ENCODE measurements at places on chromosomes 1 and 21.

- DNase-seq = no peak
Measured at GRCh38 chr1:31373056-31373896, at the start of gene FABP3. FABP3 (minus strand) TSS chr1:31373076; CDS start chr1:31373014, 62 bp downstream.

GRCh38 chr1:41447995-41448770, 36.3 kb downstream of the EDN2 start:
- DNase-seq = no peak

DNA sequence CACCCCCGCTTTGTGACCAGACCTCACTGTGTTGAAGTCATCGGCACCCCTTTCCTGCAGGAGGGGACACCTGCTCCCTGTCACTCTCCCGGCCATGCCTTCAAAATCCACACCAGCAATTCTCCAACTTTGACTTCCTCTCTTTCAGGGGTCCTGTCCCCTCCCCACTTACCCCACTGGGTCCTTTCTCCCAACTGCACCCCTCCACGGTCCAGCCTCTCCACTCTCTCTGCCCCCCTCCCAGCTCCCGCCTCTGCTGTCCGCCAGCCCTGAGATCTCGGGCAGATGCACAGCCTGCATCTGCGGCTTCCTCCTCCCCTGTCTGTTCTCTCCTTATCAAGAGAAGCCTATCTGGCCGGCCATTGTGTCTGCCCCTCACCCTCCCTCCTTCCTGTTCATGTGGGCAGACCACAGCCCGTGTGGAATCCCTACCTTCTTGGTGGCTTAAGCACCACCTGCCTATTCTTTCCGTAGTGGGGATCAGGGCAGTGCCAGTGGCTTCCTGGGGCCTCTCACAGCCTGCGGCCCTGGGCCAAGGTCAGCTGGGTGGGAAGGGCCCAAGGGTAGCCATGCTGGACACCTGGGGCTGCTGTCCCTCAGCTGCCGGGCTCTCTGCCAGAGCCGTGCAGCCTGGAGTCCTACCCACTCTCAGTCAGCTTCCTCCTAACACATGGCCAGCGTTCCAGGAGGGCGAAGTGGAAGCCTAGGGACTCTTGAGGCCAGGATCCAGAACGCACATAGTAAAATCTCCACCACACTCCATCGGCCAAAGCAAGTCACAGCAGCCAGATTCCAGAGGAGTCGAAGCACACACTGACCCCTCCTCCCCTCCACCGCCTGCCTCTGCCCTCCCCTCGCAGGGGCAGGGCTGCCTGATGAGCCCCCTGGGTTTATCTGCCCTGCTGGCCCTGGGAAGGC, 5.1 kb upstream of the HES4 start:
- no peak for DNase-seq

GRCh38 chr1:40742363-40743061, 41.1 kb upstream of the KCNQ4 start:
- no peak for DNase-seq

DNA sequence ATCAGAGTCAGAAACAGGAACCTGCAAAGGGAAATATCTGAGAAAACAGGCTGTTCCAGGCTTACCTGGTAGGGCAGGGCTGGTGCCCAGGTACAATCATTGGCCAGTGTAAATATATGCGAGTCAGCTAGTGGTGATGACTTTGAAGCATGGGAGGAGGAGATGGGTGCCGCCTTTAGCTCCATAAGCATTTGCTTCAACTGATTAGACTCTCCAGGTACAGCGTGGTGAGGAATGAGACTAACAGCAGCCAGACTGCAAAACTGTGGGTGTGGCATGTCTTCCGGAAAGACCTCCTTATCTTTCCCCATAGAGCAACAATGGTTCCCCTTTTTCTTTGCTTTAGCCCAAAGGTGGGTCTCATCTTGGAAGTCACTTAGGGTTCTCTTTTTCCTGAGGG, 137.2 kb downstream of the LRIG2 start:
- no peak for DNase-seq

DNA sequence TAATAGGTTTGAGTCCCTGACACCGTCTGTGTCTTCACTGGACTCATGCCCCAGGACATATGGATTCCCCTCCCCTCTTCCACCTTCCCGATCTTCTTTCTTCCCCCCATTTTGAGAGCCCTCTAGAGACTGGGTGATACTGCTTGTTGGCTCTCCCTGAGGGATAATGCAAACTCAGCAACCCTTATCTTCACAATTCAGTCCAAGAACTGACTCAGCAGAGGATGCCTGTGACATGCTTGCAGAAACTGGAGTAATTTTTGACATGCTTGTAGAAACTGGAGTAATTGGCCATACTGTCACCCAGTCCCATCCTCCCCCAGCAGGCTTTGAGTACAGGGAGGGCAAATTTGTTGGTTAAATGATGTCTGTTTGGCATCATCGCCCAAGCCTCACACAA, 127.6 kb upstream of the CTTNBP2NL start:
- no peak for DNase-seq

DNA sequence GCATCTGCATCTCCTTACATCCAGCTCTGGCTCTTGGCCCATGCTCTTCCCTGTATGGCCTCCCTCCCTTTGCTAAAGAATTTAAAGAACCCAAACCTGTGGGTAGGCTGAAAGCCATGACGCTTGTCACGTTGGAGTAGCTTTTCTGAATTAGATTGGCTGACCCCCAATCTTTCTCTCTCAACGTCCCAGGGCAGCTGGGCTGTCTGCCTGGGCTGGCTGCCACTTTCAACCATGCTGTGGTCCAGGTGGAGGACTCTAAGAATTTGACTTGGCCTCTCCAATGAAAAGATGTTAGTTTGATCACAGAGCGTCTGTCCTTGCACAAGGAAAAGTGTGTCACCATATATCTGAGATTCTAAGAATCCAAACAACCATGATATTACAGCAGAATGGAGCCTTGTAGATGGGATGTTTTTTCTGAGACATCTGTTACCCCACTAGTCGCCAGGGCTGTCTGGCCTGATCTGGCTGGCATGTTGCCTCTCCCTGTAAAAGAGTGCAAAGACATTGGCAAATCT, 6.5 kb upstream of the IGSF3 start:
- no peak for DNase-seq

DNA sequence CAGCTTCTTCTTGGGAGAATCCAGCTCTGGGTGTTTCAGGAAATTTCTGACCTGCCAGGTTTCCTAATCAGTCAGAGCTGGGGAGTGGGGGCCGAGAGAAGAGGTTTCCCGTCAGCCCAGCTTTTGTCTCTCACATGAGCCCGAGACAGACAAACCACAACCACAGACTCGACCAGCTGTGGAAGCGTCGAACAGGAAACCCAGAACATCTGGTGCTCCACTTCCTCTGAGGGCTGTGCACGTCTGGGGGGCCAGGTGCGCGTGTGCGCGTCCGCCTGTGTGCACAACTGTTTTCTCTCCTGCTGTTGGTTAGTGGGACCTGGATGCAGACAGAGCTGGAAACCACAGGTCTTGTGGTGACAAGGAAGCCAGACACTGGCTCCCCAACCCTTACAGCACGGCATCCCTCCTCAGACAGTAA, 113.0 kb upstream of the SLC25A33 start:
- no peak for DNase-seq

DNA sequence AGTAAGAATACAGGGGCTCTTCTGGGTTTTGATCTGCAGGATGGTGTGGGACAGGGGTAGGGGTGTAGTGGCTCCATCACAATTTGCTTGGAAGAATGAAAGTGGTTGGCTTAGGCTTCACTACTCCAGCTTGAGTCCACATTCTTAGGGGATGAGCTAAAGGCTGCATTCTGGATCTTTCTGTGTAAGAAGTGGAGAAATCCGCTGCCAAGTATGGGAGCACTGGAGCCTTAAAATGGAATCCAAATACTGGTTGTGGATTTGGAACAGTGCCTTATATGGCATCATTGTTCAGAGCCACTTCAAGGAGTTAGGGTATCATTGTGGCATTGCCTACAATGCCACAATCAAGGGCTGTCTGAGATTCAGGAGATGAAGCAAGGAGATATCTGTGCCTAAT, 187.1 kb downstream of the LMO4 start:
- DNase-seq = no peak

DNA sequence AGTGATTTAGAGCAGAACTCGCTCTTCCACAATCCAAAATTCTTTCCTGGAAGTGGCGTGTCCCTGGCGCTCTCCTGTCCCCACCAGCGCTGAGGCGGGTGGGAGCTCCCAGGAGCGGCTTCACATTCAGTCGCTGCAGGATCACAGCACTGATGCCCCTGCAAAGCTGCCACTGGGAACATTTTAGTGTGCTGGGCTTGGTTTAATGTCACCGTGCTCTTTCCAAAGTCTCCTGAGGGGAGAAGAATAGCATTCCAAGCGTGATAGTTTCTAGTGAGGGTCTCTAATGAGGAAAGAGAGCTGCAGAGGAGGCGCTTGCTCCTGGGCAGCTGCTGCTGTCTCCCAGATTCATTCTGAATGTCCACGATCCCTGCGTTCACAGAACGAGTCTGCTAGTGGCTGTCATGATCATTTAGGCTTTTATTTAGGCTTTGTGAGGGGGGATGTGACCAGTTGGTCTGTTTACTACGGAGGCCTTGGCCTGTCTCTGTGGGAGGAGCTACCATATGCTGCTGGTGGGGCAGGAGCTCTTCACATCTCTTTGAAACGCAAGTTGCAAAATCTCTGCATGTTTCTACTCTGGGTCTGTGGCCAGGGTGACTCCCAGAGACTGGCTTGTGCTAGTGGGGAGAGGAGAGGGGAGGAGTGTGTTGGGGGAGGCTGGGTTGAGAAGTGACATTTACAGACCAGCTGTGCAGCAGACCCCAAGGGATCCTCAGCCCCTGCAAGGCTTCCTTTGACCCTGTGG, 23.4 kb downstream of the OLFML3 start:
- DNase-seq = no peak

DNA sequence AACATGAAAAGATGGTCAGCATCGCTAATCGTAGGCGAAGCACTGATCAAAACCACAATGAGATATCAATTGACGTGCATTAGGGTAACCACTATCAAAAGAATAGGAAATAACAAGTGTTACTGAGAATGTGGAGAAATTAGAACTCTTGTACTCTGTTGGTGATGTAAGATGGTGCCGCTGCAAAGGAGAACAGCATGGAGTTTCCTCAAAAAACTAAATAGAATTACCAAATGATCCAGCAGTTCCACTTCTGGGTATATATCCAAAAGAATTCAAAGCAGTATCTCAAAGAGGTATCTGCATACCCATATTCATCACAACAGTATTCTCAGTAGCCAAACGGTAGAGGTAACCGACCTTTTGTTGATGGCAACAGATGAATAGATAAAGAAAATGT, 8.3 kb upstream of the CD101 start:
- DNase-seq = no peak

GRCh38 chr1:238778113-238778512, 608.3 kb upstream of the CHRM3 start:
- no peak for DNase-seq
